ENCODE measurements at places on chromosomes 7 and 10. TPM values are rescaled to one million over a fixed set of nuclear protein-coding genes. Genes with fewer than 3 reads are reported as not detected.

Gene ASB10
- total RNA-seq, result not detected

Gene NME8
- total RNA-seq, result not detected

DNA sequence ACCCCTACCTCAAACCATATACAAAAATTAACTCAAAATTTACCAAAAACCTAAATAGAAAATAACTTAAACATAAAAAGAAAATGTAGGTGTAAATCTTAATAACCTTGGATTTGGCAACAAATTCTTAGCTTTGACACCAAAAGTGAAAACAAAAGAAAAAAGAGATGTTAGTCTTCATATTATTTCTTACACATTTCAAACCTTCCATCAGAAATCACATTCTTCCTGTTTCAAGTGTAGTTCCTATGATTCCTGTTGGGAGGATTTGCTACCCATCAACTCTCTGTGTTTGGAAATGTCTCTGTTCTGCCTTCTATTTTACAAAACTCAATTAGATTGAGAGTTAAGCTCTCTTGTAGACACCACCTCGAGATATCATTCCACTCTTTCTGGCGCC lies 62.0 kb downstream of the GNA12 start:
- DNase-seq, result no peak

Gene PDE6C
- total RNA-seq, result not detected

Gene TDRD1
- total RNA-seq, result 0.31 TPM

Gene HACD1
- total RNA-seq, result 2.0 TPM
